ENCODE measurements at places on chromosomes 7 and 10. TPM values are rescaled to one million over a fixed set of nuclear protein-coding genes. Genes with fewer than 3 reads are reported as not detected.

Gene RBM20
- total RNA-seq, result 1.1 TPM

Gene SAMD9L
- total RNA-seq, result 1.4 TPM

Gene HMX3
- not detected for total RNA-seq

Gene RNF148
- not detected for total RNA-seq

Gene MBL2
- total RNA-seq, result not detected

Gene GJD4
- not detected for total RNA-seq

Gene TMEM176B
- total RNA-seq, result 0.16 TPM

Gene MTPN
- total RNA-seq, result 133 TPM

Gene GDF2
- not detected for total RNA-seq

Gene PROSER2
- 34.3 TPM for total RNA-seq

Gene CALN1
- total RNA-seq, result not detected

Gene FAM25G
- total RNA-seq, result not detected

Gene WEE2
- not detected for total RNA-seq

Gene GFRA1
- total RNA-seq, result 12.3 TPM

Gene FAM3C
- total RNA-seq, result 34.1 TPM

Gene SFTPA1
- not detected for total RNA-seq
